ENCODE measurements at places on chromosomes 3 and 15.

- peak; percentile 49 for DNase-seq
- no peak overlapping the region for H3K27ac ChIP-seq
- no peaks in the 10 kb centered on the region for H3K27me3 ChIP-seq
Measured at GRCh38 chr3:183108001-183108449, 8.7 kb upstream of the MCCC1 start.

DNA sequence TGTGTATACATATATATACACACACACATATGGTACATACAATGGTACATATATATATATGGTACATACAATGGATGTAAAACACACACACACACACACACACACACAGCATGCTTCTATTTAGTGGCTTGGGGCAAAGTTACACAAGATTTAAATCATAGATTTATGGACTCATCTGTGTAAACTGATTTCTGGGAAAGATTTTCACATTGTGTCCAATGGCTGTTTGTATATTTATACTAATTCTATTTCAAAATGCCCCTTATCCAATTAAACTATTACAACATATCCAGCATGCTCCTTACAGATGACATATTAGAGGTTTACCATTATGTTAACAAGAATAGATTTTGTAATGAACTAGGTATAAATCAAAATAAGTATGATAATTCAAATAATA, 94.9 kb downstream of the ANO10 start:
- H3K4me1 ChIP-seq, result peaks cover 9% of the 10 kb centered on the region
- H3K27ac ChIP-seq, result no peak overlapping the region
- no peak for DNase-seq
- H3K4me3 ChIP-seq, result no peak overlapping the region
- no peaks in the 10 kb centered on the region for H3K27me3 ChIP-seq

GRCh38 chr3:73215281-73215680, 153.8 kb downstream of the EBLN2 start:
- H3K4me1 ChIP-seq, result peaks cover 3% of the 10 kb centered on the region
- no peaks in the 10 kb centered on the region for H3K36me3 ChIP-seq
- H3K4me3 ChIP-seq, result no peak overlapping the region
- H3K27me3 ChIP-seq, result no peaks in the 10 kb centered on the region
- DNase-seq, result peak; percentile 51

- peaks cover 5% of the 10 kb centered on the region for H3K36me3 ChIP-seq
- H3K27me3 ChIP-seq, result no peaks in the 10 kb centered on the region
- no peak overlapping the region for H3K27ac ChIP-seq
- peaks cover 10% of the 10 kb centered on the region for H3K4me1 ChIP-seq
- no peak overlapping the region for H3K4me3 ChIP-seq
Measured at GRCh38 chr3:11327619-11328018, 55.4 kb downstream of the ATG7 start.

GRCh38 chr3:180330440-180330839, 271.5 kb upstream of the TTC14 start:
- no peak overlapping the region for H3K4me3 ChIP-seq
- H3K27ac ChIP-seq, result no peak overlapping the region
- no peaks in the 10 kb centered on the region for H3K27me3 ChIP-seq
- DNase-seq, result no peak
- no peaks in the 10 kb centered on the region for H3K36me3 ChIP-seq
